Right ventricle myocardium inferior (tissue), 1 donor: ENCODE measurements at places on chromosomes 4 and X. TPM values are rescaled to one million over a fixed set of nuclear protein-coding genes. Genes with fewer than 3 reads are reported as not detected.

The XAGE1B gene
- not detected for total RNA-seq

The POF1B gene
- total RNA-seq, result 0.89 TPM

The MRFAP1L1 gene
- total RNA-seq, result 41.7 TPM

The EPGN gene
- total RNA-seq, result 0.19 TPM

The CXCR3 gene
- 0.32 TPM for total RNA-seq

The SHROOM4 gene
- 10.8 TPM for total RNA-seq

The RLIM gene
- 20.1 TPM for total RNA-seq

The TCEAL9 gene
- 23.4 TPM for total RNA-seq

The NSG1 gene
- 8.9 TPM for total RNA-seq

The PCDH7 gene
- total RNA-seq, result 21.7 TPM

The MAPK10 gene
- 4.1 TPM for total RNA-seq

The NUDT10 gene
- total RNA-seq, result 0.19 TPM

The XAGE1A gene
- total RNA-seq, result not detected

The MAGIX gene
- 4.3 TPM for total RNA-seq

The TXK gene
- 1.0 TPM for total RNA-seq

The ADH1B gene
- 155 TPM for total RNA-seq
